ENCODE measurements at places on chromosomes 6 and 20.

DNA sequence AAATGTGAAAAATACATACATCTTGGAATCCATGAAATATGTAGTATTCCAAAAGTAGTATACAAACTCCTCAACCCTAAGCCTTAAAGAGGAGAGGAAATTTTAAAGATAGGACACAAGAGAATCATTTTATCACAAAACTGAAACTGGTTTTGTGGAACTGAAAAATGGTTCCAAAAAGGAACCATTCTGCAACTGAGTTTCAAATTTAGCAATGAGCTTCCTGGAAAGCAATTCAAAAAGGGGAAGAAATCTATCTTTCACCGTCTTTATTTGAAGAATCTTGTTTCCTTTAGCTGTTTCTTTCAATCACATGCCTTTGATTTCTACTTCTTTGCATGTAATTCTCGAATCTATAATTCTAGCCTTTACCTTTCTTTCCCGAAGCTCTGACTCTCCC is 32.2 kb upstream of the LAMP5 start:
- DNase-seq: no peak

DNA sequence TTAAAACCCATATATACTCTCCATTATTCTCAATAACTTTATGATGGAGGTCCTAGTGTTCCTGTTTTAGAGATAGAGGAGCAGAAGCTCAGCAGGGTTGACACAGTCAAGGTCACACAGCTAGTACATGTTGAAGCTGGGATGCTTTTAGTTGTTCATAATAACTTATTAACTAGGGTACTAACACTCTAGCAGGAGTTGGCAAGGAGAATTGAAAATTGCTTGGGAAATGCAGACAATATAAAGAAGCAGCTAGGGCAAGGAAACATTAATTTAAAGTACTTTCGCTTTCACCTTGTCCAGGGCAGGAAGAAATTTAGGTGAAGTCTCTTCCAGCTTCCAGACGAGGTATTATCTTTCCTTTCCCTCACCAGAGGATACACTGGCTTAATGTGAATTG is 133.7 kb downstream of the RCAN2 start:
- DNase-seq: no peak

DNA sequence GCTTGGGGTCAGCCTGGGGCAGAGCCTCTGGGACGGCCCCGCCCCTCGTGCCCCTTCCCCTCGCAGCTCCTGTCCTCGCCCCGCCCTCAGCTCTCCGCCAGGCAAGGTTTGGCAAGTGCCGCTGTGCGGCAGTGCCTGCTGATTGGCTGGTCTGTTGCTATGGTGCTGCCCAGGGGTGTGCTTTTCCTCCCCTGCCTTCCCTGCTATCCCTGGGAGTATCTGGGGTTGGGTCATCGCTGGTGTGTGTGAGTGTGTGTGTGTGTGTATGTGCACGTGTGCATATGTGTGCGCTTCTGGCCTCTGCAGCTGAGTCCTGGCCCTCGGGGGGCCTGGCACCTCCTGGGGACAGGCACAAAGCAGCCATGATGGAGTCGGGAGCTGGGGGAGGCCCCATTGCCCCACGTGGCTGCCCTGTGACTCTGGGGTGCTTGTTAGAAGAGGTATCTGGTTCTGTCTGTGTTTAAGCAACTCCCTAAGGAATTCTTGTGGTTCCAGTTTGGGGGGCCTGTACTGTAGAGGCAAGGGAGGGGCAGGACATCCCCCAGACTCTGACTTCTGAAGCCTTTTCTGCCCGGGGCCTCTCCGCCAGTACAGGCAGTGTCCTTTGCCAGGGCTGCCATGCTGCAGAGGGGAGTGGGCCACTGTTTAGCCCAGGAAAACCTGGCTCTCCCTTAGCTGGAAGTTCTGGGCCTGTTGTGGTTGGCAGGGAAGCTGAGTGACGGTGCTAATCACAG is 6.9 kb downstream of the RTEL1 start:
- DNase-seq: no peak

DNA sequence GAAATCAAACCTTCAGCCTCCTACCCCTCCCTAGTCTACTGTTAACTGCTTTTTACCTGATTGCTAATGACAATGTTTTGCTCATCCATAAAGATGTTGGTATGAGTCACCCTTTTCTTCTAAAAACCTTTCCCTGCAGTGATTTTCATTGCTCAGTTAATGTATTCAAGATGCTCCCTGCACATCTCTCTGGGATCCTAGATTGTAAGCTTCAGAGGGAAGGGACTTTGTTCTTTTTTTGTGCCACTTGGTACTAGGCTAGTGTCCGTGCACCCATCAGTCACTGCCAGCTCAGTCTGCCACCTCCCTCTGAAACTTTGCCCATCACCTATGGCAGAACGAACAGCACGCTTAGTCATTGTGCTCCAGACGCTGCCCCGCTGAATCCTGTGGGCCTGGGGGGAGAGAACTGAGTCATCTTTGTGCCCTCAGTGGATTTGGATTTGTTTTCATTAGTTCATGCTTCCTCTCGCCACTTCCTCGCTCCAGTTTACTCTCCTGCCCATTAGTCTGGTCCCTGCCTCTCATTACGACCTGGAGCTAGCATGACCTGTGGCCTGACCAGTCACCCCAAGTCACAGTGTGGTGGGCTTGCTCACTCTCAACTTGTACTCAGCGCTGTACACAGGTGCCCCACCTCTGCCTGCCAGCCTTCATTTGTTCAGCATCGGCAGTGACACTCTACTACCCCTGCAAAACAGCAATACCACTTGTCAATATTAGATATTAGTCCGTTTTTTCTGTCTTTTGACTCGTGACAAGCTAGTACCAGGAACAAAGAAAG is 78.0 kb upstream of the TMEM181 start:
- DNase-seq: no peak

DNA sequence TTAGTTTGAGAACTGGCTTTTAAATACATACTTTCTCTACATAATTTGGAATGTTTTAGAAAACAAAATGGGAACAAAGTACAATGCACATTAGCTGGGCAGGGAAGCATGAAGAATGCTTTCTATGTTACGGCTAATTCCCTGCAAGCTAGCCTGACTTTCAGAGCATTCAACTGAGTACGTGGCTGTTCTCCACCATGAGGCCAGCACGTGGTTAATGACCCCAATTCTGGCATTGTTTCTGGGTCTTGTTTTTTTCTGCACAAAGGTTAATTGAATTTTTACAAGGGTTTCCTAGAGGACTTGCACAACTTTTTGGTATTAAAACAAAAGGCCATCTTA is 208.6 kb upstream of the AGPAT4 start:
- no peak for DNase-seq

- DNase-seq: no peak
Measured at GRCh38 chr6:25130518-25130917, 148.7 kb upstream of the CARMIL1 start.

GRCh38 chr6:149409617-149410016 is 9.6 kb downstream of the SUMO4 start:
- no peak for DNase-seq

GRCh38 chr6:3343089-3343883 is 84.5 kb downstream of the PSMG4 start:
- DNase-seq: no peak

DNA sequence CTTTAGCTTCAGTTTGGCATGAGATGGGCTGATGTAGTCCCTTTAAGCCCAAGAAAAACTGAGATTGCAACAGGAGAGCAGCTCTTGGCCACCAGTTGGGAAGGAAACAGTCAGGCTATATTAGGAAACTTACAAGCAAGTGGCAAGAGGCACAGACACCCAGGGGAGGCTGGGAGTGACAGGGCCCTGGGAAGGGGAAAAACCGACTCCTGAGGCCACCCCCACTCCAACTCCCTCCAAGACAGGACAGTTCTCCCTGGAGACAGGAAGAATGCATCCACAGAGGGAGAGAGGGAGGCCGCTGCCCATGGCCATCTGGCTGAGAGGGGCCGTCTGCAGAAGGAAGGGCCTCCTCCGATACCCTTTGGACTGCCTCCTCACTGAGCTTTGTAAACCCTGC is 20.5 kb downstream of the JPH2 start:
- DNase-seq: no peak

GRCh38 chr6:73515204-73515655 is 5.6 kb downstream of the EEF1A1 start:
- DNase-seq: no peak

- DNase-seq: no peak
Measured at GRCh38 chr6:136035378-136036070, 184.0 kb downstream of the PDE7B start.

GRCh38 chr6:56324396-56324795 is 77.0 kb upstream of the COL21A1 start:
- no peak for DNase-seq

DNA sequence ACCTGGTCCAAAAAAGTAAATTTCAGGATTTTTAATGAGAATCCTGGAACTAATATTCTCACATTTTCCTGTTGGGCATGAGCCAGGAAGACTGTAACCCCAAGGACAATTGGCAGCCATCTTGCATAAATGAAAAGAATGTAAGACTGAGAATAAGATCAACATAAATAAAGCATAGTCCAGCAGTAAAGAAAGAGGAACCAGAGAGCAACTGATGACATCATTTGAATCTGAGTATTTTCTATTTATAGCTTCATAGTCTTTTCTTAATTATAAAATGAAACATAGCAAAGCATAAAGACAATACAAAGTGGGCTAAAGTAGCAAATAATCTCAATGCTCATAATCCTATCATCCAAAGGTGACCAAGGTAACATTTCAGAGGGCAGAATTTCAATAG is 26.6 kb upstream of the FBXL4 start:
- DNase-seq: no peak

DNA sequence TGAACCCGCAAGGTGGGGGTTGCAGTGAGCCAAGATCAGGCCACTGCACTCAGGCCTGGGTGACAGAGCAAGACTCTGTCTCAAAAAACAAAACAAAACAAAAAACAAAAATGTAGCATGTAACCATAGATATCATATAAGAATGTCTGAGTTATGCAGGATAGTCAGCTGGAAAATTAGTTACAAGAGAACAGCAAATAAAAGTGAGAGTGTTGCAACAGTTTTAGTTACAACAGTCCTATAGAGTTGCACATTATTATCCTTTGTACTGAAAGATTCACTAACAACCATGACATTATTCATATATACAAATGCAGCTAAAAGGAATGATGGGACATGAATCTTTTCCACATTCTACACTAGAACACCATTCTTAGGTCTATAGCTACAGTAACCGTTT is 16.4 kb downstream of the RNF24 start:
- no peak for DNase-seq

DNA sequence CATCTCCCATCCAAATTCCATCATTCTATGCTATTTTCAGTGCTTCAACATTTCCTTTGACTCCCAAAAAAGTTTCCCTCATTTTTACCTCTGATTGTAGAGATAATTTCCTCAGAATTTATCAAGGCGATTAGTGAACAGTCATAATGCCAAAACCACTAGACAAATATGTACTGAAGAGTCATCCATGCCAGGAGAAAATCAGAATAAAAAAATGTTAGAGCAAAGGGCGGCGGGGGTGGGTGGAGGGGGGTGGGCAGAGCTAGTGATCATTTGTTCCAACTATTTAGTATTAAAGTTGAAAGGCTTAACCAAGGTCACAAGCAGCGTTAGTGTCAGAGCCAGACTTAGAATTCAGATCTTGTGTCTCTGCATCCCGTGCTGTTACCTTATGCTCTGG is 5.3 kb upstream of the ADGRF5 start:
- DNase-seq: no peak

GRCh38 chr6:150557043-150557599 is 42.6 kb upstream of the PLEKHG1 start:
- DNase-seq: no peak

DNA sequence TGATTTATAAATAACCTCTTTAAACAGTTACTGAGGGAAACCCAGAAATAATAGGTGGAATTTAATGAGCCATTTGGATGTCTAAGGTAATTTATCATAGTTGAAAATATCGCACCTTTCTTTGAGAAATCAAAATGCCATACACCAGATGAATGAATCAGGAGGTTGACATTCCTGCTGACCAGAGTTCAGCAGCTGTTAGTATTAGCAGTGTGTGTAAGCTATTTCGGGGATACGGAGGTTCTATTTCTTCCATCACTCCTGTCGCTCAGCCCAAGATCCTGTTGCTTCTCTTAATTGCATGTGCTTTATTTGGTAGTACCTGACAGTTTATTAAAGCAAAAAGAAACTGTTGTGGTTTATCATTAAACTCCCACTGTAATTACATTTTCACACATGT is 67.1 kb downstream of the HDGFL1 start:
- DNase-seq: no peak
